ENCODE measurements at places on chromosomes 2 and 18.

- no peak for DNase-seq
Observed at GRCh38 chr2:118774458-118775133, 72.9 kb downstream of the EN1 start.

- DNase-seq, result peak; percentile 37
Observed at GRCh38 chr2:56009758-56010458, 86.3 kb upstream of the EFEMP1 start.

GRCh38 chr2:197704434-197705120 lies 592 bp upstream of the MARS2 start:
- peak; percentile 17 for DNase-seq

DNA sequence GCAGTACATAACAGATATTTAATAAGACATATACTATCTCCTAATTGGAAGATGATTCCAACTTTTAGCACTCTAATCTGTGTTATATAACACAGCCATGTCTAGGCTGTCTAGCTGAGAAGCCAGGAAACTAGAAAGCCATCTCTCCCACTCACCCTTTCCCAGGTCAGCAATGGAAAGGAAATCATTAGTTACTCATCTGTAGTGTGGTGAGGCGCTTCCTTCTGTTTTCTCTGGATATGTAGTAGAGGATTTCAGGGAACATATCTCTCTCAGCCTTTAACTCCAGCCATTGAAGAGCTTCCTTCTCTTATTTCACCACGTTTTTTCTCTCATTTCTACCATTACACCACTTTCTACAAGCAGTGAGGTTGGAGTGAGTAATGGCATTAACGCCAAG lies 19.4 kb downstream of the RBBP8 start:
- DNase-seq, result no peak

DNA sequence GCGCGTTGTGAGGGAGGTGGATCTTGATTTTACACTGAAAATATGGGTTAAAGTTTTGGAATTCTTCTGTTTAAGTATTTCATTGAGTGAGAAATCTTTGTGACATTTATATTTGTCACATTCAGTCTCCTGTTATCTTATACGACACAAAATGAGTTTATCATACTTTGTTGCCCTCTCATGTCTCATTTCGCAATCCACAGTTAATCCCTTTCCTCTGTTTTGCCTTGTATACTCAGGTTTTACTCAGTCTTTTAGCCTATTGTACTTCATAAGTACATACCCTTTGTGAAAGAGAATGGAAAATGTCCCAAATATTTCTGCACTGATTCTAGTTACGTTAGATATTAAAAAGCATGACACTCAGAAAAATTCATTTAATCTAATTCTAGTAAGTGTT lies 142.7 kb downstream of the ATP9B start:
- peak; percentile 43 for DNase-seq

GRCh38 chr2:235901243-235901642 lies 266.9 kb downstream of the GBX2 start:
- no peak for DNase-seq

- no peak for DNase-seq
Observed at GRCh38 chr2:54073796-54074195, 41.6 kb upstream of the ACYP2 start.

DNA sequence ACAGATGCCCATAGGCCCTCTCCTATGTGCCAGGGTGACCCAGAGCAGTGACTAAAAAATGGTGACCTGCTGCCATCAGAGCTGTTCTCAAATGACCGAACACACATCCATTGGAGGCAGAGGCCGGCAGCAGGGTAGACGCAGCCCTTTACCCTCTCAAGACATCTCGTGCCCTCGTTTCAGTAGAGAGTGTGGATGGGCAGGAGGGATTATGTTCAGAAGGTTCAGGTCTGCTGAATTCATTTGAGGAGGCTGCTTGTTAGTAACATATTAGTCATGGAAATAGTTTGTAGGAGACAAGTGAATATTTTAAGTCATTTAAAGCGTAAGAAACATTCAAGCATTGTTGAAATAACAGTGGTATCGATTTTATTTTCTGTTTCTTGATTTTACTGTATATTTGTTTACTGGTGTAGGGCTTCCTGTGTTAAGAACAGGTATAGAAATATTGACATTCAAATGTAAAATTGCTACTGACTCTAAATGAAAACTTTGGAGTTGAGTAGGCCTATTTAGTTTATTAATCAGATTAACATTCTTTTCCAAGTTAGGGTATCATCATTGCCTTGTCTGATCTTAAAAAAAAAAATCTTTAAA lies 82.6 kb downstream of the ZNF532 start:
- no peak for DNase-seq

DNA sequence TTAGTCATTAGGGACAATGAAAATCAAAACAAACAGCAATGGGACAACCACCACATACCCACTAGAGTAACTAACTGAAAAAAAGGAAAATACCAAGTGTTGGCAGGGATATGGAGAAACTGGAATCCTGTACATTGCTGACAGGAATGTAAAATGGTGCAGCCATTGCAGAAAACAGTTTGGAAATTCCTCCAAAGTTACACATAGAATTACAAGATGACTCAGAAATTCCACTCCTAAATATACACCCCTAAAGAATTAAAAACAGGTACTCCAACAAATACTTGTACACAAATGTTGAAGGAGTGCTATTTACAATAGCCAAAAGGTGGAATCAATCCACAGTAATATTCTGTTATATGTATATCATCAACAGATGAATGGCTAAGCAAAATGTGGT lies 110.9 kb downstream of the ROCK1 start:
- no peak for DNase-seq

DNA sequence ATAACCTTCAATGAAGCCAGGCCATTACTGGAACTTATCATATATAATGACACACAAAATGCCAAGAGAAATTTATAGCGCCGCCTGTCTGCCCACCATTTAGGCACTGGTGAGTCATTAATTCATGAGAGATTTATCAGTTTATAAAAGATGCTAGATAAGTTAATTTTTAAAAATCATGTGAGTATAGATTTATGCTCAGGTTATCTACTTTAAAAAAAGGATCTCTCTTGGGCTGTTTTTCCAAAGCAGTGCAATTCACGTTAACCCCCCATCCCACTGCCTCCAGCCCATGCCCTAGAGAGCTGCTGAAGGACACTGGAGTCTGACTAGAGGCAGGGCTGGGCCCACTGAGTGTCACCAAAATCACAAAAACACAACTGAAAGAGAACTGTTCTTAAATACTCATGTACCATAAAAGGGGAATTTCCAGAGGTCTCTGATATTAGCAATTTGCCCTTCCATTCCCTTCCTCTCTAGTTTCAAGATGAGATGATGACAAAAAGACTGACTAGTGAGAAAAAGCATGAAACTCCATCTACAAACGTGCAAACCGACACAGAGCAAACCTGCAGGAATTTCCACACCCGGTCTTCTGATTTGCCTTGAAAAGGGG lies 160.8 kb downstream of the BCL2 start:
- no peak for DNase-seq

- DNase-seq, result no peak
Observed at GRCh38 chr2:120482334-120482733, 136.4 kb downstream of the INHBB start.

GRCh38 chr2:230453006-230453405 lies 37.0 kb downstream of the SP100 start:
- peak; percentile 38 for DNase-seq

DNA sequence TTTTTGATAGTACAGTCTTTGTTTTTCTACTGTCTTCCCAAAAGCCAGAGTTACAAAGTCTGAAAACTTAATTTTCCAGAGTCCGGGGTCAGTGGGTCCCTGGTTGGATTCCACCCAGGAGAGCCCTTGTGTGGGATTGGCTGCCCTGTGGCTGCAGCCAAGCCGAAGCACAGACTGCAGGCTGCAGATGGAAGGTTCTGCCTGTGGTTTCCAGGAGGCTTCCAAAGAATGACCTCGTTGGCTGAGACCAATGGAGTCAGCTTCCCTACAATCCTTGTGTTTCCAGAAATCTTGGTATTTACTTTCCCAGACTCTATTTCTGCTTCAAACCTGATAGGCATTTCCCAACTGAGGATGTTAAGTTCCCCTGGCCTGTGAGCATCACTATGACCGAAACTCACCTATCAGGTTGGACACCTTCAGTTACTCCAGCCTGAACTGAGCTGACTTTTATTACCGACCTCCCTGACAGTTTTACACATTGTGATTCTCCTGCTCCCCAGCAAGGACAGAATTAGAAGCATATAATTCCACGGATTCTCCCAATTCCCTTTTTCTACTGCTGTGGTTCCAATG lies 117.5 kb upstream of the CCDC68 start:
- DNase-seq, result no peak

DNA sequence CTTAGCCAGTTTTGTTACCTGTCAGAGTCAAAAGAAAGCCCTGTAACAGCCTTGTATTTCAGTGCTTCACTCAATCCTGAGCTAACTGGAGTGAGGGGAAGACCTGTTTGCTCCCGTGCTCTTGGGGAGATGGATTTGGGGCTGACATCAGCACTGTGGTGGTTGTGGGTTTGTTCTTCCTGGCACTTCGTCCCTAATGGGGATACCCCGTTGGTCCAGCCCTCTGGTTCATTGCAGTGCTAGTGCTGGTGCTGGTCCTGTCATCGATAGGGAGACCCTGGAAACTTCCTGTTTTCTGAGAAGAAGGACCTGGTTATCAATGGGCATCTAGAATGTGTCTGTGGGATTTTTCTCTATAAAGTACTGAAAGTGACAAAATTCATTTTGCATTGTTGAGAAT lies 205.4 kb downstream of the ZNF407 start:
- no peak for DNase-seq

DNA sequence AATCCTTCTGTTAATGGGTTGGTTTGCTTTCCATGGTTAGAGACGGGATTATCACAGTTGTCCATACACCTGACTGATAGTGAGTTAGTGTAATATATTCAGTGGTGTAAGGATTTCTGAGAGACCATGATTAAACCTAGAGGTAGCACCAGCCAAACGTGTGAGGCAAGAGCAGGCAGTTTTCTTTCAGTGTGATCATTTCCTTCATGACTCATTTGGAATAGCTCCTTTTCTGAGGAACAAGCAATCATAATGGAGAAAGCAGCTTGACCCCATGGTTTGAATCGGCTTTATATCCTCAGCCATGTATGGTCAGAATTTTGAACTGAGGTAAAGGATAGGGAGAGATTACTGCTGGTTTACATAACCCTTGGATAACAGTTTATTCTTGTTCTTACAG lies 2.9 kb downstream of the MXD1 start:
- DNase-seq, result peak; percentile 67

GRCh38 chr2:119011162-119011909 lies 69.3 kb downstream of the MARCO start:
- peak; percentile 69 for DNase-seq

- DNase-seq, result peak; percentile 13
Observed at GRCh38 chr2:12127638-12128037, 381.2 kb downstream of the LPIN1 start.

GRCh38 chr2:102512161-102512560 lies 39.1 kb downstream of the SLC9A4 start:
- DNase-seq, result no peak

DNA sequence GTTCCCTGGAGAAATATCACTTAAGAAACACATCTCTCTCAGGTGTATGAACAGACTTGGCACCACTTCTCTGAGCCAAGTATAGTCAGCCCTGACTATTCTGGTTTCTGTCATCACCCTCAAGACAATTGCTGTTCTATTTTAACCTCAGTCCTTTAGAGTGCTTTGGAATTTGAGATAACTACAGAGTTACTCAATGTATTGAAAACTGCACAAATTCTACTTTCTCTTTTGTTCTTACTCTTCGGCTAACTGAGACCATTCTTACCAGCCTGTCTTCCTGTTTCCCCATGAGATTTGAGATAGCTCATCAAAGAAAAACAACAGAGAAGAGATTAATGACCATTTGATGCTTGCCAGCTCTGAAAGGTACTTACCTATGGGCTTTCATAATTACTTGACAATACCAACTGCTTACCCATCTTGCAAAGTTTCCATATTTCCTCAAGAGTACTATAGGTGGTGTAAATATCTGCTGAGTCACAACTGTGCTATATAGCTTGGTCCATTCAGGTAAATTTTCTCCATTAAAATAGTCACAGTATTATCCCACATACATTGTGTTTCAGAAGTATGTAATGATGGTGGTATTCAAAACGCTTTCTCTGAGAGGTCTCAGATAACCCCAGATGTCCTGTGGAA lies 467.5 kb upstream of the CHST9 start:
- no peak for DNase-seq

GRCh38 chr18:7452331-7452730 lies 114.8 kb upstream of the PTPRM start:
- peak; percentile 26 for DNase-seq

GRCh38 chr2:211373203-211373602 lies 816.8 kb downstream of the CPS1 start:
- DNase-seq, result no peak

DNA sequence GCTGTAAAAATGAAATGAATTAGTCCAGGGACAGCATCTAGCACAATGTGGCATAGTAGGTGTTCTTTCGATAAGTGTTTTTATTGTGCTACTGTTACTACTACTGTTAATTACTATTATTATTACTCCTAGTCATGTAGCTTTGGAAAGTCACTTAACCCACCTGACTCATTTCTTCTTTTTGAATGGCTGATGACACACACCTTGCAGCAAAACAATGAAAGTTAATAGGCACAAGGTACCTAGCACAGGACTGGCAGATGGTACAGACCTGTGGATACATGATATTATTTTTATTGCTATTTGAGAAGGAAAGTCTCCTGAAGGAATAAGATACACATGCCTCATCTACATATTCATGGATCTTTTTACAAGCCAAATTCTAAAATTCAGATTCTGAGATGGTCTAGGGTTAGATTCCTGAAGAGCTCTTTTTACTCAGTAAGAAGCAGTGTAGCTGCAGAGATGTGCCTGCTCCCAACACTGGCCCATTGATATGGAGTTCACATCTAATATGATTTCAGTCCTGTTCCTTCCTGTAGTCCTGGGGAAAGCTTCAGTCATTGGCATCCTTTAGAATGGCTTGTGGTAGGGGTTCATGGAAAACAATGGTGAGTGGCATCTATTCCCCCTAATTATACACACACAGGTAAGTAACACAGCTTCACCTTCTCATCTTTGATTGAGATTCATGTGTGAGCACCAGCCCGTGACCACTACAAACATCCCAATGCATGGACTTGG lies 7.9 kb upstream of the ERMN start:
- no peak for DNase-seq

DNA sequence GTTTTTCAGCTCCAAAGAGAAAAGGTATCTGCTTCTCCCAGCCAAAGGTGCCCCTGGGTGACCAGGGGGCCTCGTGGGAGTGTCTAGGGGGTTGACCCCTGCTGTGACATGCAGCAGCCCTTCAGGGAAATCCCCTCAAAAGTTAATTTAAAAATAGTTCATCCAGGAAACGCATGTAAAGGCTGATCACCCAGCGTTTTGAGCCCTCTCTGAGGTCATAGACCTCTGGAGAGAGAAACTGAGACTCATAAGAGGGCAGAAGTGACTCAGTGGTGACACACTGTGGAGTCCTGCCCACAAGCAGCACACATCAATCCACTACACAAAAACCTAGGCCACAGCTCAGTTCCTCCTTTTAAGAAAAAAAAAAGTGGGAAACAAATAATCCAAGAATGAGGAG lies 11.9 kb downstream of the GAL3ST2 start:
- DNase-seq, result peak; percentile 57

- no peak for DNase-seq
Observed at GRCh38 chr18:58097121-58097906, 53.3 kb downstream of the NEDD4L start.
